NCI-H1436 treated with DMSO at 0.1 percent for 48 hours (cell line): ENCODE measurements at places on chromosomes 2 and 18.

DNA sequence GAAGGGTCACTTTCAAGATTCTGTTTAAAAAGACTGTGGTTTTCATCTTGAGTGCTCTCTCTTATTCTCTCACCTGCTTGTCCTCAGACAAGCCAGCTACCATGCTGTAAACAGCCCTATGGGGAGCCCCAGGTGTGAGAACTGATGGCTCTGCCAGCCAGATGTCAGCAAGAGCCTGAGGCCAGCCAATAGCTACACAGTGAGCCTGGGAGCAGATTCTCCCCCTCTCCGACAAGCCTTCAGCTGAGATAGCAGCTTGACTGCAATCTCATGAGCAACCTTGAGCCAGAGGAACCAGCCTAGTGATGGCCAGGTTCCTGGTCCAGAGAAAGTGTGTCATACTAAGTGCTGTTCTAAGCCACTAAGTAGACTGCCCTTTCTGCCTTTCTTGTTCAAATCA is 272.1 kb downstream of the NAPG start:
- no peak for DNase-seq

DNA sequence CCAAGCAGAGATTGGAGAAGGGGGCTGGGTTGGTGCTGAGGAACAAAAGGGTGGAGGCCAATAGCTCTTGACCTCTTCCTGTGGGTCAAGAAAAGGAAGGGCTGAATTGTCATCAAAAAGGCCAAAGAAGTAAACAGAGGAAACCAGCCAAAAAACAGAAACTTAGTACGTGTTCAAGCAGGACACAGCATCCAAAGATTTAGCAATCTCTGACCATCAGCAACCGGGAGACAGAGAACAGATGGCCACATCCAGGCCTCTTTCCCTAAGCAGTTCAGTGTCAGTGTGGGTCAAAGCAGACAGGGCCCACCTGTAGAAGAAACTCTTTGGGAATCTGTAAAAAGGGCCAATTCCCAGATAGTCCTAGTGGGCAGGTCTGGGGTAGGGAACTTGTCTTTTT is 2.9 kb downstream of the DNPEP start:
- DNase-seq, result no peak

DNA sequence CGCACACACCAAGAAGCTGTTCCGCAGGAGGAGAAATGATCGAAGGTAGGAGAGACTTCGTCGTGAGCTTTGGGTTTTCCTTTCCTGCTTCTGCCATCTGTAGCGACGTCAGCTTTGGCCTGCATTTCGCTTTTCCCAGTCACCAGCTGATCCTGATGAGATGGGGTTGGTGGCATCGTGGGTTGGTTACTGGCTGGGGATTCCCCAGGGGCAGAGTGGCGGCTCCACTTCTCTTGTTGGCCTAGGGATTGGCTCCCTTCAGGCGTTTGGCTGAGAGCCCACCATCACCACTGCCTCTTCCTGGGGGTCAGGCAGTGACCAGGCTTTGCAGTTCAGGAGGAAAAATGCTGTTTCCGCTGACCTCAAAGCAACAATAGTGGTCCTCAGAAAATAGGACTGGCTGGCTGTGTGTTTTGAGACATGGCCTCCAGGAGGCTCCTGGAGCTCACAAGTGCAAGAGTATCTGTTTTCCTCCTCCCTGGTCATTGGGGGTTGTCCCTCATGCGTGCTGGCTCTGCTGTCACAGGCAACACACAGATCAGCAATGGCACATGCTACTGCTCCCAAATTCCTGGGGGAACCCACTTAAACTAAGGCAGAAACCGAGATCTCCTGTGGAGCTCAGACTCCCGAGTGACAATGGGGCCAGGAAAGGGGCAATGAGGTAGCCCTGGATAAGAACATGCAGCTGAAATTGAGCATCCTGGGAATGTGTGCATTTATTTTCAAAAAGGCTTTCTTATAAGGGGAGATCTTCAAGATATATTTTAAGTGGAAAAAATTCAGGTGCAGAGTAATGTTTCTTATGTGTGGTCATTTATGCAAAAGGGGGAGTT is 173.0 kb downstream of the CTIF start:
- no peak for DNase-seq

DNA sequence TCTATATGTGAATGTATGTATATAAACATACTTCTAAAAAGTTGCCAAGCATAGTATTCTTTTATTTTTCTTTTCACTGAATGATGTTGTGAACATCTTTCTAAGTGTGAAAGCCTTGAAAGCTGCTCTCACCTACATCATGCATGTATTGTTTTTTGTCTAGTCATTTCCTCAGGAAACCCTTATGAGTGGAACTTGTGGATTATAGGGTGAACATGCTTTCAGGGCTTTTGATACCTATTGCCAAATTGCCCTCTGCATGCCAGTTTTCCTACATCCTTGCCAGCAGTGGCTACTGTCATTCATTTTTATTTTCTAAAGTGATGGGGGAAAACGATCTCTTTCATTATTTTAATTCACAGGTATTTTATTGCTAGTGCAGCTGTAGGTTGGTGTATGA is 78.3 kb downstream of the ADAM23 start:
- no peak for DNase-seq

- DNase-seq, result no peak
These were observed 215.2 kb downstream of the VAPA start for GRCh38 chr18:10128921-10129501.

- no peak for DNase-seq
These were observed 780 bp downstream of the HTRA2 start for GRCh38 chr2:74530239-74531187.

- DNase-seq, result no peak
These were observed 85.8 kb downstream of the POU3F3 start for GRCh38 chr2:104939570-104940217.

DNA sequence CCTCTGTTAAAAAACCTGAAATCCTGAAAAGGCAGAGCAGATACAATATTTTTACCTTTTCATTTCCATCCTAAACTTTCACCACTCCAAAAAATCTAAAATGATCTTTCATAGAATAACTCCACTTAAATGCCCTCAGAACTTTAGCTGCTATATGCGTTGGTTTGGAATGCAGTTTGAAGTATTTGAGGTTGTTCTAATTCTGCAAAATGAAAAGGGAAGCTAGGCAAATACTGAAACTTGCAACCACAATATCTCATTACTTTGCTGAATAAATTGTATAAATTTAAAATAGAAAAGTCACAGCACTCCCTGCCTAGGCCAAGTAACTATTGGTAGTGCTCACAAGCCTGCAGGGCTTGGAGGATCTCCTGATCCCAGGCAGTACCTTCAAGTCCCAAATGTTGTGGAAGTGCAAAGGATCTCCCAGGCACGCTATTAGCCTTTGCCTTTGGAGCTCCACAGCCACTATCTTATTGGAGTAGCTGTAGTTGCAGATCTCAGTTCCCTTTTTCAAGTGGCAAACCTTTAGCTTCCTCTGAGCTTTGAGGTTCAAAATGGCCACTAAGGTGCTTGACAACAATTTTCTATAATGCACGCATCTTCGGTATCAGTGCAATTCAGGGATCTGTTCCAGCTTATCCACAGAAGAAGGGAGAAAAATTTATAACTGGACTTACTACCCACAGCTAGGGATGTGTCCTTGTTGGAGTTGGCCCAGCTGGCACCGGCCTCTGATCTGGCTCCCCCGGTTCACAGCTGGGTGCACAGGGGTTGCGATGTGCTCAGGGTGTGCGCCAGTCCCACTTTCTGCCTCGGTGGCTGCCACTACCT is 43.4 kb upstream of the ANKRD62 start:
- no peak for DNase-seq
